Nucleus accumbens (tissue), 56 donors: ENCODE measurements at places on chromosomes 6 and 20.

DNA sequence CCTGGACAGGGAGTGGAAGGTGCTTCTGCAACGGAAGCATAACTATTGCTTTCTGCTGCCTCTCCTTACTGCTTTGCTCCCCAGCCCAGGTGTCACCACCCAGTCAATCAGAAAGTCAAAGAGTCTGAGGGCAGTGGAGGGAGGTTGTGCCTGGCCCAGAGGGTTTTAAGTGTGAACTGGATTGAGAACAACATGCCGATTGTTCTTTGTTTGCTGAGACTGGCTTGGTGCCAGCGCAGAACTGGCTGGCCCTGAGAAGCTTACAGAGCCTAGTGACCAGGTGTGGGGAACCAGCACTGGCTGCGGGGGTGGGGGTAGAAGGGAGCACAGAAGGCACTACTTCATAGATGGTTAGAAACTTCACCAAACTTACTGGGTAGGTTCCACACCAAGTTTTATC, 31.1 kb upstream of the ENPP4 start:
- DNase-seq, result peak; percentile 29

DNA sequence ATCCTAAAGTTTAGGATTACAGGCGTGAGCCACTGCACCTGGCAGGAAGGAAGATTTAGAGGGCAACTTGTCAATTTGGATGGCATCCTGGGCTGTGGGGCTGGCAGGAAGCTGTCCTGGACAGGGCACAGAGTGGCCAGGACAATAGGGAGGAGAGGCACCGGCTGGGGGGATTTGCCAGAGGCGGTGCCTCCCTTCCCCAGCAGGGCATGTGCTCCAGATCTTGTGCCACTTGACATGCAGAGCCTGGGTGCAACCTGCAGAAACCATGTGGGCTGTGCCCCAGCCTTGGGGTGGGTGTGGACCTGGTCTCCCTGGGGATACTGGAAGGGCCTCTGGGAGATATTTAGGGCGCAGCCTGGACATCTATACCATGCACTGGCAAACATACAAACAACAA, 58.6 kb upstream of the EEF1A1 start:
- no peak for DNase-seq

DNA sequence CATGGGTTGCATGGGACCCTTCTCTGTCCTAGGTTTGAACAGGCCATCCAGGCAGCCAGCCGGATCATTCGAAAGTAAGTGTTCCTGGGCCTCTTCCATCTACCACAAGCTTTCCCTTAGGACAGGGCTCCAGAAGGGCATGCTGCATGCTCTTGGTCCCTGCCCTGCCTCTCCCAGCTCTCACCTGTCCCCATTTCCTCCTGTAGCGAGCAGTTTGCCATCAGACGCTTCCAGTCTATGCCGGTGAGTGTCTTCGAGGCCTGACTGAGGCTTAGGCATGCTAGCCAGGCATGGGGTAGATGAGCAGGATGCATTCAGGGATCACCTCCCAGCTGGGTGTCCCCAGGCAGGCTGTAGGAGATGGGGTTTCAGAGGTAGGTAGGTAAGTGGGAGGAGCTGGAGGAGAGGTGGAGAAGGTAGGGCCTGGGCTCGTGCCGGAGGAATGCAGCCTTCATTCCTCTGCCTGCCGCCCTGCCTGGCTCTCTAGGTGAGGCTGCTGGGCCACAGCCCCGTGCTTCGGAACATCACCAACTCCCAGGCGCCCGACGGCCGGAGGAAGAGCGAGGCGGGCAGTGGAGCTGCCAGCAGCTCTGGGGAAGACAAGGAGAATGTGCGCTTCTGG, 4.3 kb downstream of the CDC25B start:
- no peak for DNase-seq

DNA sequence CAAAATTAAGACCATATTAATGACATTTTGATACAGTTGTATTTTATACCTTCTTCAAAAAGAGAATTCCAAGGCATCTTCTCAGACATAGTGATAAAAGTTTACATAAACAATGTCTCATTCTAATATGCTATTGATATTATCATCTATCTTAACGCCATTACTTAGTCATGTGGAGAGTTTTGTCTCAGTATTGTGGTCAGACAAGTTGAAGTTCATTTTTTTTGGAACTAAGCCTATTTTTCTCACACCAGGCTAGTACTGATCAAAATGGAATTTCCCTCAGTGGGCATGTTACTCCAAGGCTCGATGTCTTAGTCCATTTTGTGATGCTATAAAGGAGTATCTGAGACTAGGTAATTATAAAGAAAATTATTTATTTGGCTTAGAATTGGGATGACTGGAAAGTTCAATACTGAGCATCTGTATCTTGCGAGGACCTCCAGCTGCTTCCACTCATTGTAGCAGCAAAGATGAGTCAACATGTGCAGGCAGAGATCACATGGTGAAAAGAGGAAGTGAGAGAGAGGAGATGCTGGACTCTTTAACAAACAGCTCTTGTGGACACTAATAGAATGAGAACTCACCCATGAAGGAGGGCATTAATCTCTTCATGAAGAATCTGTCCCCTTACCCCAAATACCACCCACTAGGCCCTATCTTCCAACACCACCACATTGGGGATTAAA, 825.5 kb upstream of the MANEA start:
- no peak for DNase-seq

DNA sequence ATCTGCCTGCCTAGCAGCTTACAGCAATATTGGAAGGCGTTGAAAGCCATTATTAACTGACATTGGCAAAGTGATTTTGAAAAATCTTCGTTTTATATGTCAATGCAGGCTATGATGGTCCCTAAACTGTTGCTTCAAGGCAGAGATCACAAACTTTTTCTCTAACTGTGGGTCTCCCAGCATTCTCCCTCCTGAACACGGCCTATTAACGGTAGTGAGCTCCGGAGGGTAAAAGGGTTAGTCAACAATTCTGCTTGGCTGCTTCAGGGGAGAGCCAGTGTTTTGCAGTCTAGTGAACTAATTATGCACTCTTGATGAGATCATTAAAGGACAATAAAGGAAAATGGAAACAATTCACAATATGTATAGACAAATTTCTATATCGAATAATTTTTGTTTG, 261.8 kb upstream of the QKI start:
- DNase-seq, result no peak

GRCh38 chr6:103798166-103798565, 1061.6 kb downstream of the HACE1 start:
- DNase-seq, result no peak

DNA sequence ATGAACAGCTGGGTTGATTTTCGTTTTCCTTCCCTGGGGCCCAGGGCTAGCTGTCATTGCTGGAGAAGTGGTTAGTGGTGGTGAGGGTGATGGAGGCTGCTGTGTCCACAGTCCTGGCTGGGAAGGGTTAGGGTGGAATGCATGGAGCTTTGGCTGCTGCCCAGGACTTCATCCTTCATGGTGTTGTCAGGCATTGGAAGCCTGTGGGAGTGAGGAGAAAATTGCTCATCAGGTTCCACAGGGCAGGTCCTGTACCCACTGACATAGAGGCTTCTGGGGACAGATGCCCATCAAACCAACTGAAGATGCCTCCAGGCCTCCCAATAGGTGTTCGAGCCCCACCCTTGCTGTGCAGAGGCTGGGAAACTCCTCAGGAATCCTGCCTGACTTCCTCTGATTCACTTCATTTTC, 262.4 kb upstream of the SUPT3H start:
- no peak for DNase-seq

- DNase-seq, result no peak
Measured at GRCh38 chr20:13928901-13929300, 61.5 kb downstream of the SEL1L2 start.

DNA sequence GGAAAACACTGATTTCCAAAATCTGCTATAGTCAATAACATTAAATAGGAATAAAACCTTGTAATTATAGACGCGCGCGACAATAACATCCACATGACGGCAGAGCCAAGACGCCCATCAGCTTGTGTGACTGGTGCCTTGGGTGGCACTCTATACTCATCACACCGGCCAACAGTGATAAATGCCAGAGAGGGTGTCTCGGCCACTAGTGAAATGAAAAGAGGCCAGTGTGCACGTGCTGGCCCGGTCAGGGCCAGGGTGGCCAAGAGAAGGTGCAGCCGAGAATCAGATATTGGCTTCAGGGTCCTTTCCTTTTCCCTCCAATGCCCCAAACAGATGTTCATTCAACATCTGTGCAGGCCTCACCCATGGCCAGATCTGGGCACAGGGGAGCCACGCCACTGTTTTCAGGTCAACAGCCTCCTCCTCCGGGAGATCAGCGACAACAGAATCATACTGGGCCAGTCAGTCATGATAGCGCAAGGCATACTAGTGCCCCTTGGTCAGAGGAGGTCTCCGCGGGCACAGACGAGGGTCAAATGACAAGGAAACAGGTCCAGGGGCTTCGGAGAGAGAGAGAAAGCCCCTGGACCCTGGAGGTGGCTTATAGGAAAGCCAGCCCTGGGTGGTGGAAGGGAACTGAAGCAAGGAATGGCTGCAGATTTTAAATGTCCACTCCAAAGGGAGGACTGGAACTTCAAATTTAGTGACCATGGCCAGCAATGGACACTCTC, 134.5 kb downstream of the PRND start:
- DNase-seq, result no peak

- DNase-seq, result no peak
Measured at GRCh38 chr6:9834233-9834632, 580.6 kb downstream of the TFAP2A start.

- DNase-seq, result no peak
Measured at GRCh38 chr6:117906507-117906957, 532 bp upstream of the SLC35F1 start.

- DNase-seq, result no peak
Measured at GRCh38 chr20:32012159-32012688, 2.0 kb downstream of the CCM2L start.

DNA sequence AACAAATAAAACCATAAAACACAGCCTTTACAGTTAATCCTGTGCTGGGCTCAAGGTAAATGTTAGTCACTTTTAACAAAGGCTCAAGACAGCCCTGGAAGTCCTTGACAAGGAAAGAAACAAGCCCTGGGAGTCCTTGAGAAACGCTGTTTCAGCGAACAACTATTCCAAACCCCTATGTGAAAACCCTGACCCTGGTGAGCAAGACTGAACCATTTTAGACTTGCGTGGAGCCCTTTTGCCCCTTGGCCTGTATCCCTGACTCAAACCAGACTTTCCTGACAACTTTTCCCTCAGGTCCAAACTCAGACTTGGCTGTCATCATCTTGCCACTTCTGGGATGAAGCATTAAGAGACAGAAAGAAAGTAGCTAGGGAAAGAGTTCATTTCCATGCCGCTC, 180.4 kb downstream of the AIG1 start:
- no peak for DNase-seq

DNA sequence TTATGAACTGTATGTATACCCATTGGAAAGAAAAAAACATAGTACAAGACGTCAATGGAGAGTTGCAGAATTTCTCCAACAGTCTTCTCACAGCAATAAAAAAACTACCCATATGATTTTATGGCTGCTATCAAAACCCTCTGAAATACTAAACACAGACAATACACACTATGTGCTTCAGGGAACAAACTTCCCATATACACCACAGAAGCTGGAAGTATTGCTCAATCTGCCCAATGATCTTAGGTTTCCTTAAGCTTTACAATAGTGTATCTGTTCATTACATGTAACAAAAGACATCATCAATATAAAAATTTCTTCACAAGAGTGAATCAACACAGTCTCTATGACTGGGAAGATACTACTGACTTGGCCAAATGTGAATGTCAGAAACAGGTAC, 150.5 kb downstream of the TBC1D32 start:
- no peak for DNase-seq
